ENCODE measurements at places on chromosomes 4 and X.

DNA sequence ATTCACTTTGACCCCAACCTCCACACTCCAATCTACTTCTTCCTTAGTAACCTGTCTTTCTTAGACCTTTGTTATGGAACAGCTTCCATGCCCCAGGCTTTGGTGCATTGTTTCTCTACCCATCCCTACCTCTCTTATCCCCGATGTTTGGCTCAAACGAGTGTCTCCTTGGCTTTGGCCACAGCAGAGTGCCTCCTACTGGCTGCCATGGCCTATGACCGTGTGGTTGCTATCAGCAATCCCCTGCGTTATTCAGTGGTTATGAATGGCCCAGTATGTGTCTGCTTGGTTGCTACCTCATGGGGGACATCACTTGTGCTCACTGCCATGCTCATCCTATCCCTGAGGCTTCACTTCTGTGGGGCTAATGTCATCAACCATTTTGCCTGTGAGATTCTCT lies 344 bp downstream of the OR13H1 start:
- DNase-seq, result no peak

DNA sequence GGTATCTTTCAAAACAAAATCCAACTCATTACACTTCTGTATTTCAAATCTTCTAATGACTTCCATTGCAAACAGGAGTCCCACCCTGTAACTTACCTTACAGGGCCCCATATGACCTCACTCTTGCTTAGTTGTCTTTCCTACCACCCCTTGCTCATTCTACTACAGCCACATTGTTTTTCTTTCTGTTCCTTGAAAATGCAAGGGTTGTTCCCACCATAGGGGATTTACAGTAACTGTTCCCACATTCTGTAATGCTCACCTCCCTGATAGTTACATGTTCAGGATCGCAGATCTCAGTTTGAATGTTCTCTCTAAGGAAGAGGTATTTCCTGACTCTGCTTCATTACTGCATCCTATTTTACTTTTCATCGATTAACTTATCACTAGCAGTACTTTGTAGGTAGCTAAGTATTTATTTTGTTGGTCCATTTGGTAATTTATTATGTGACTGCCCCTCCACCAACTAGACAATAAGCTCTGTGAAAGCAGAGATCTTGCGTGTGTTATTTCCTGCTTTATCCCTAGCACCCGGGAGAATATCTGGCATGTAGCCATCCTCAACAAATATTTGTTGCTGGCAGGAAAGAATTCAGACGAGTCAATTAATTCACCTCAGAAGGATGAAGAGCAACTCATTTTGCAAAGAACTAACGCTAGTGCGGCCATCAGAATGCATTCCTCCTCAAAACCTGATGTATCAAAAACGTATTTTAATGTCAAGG lies 21.4 kb downstream of the MAOB start:
- DNase-seq, result no peak

GRCh38 chr4:123116412-123116811 lies 194.0 kb upstream of the NUDT6 start:
- DNase-seq, result no peak

DNA sequence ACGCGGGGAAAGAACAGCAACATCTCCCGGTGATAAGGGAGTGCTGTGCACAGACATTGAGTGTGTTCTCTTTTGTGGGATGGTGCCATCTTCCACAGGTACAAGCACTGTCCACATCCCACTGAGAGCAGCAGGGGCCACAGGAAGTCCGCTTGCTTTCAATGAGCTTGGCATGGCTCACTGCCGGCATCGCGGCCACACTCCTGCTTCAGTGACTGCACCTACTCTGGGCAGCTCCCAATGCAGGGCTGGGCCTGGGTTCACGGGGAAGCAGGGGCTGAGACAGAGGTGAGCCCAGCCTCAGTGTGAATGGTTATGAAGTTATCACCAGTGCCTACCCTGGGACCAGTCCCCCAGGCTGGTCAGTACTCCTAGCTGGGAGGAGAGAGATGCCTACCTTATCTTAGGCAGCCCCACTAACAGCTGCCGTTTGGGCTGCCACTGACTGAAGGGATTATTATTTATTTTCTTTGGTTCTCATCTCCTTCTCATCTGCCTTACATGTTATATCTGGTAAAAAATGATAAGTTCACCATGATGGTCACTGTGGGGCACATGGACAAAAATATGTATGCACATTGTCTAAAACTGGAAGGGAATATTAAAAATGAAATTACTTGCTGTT lies 99.2 kb downstream of the MGST2 start:
- no peak for DNase-seq

DNA sequence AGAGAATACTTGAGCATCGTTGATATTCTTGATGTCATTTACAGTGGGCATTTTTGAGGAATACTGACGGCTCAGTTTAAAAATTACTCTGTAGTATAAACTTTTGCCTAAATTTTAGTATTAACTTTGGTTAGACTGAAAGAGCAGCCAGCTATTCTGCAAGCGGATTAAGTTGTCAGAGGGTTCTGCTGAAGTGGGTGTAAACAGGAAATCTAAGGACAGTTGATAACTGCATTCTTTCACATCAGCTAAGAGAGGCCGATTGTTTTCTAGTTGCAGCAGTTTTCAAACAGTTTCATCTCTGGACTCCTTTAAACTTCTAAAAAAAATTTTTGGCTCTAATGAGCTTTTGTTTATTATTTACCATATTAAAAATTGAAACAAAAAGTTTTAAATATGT lies 149.6 kb downstream of the RAPGEF2 start:
- no peak for DNase-seq

GRCh38 chr4:2353222-2354107 lies 65.0 kb downstream of the ZFYVE28 start:
- DNase-seq, result no peak

DNA sequence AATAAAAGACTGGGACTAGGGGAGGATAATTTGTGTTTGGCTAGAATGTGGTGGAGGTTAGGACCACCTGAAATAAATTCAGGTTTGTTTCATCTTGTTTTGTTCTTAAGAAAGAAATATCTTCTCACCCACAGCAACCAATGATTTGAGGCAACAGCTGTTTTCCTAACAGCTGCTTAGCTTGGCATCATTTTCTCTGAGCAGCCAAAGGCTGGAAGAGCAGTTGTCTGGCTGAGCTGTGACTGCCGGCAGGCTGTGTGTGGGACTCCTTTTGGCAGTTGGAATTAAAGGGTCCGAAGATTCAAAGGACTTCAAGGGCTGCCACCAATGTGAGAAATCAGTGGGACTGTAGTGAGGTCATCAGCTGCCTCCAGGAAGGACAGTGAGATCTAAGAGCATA lies 5.0 kb downstream of the TRIM75 start:
- no peak for DNase-seq

GRCh38 chr4:114316789-114317188 lies 281.8 kb upstream of the UGT8 start:
- no peak for DNase-seq

- no peak for DNase-seq
Measured at GRCh38 chr4:13694256-13694655, 66.7 kb upstream of the BOD1L1 start.

Data from T-helper 2 cell (primary cell).